ENCODE measurements at places on chromosomes 2 and 18.

GRCh38 chr2:69933254-69933828, 18.4 kb downstream of the MXD1 start:
- no peak for DNase-seq

GRCh38 chr18:76461692-76462325, 33.2 kb downstream of the ZNF516 start:
- DNase-seq: no peak

- no peak for DNase-seq
These were observed 78.4 kb downstream of the LIMS1 start for GRCh38 chr2:108612514-108613183.

DNA sequence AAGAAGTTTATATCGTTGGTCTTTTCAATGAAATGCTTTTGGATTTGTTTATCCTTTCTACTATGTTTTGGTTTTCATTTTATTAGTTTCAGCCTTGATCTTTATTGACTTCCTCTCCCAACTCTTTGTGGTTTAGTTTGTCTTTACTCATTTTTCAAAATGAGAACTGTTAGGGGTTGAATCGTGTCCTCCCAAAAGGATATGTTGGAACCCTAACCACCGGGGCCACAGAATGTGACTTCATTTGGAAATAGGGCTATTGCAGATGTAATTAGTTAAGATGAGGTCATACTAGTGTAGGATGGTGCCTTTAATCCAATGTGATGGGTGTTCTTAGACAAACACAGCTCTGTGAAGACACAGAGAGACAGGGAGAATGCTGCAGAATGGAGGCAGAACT, 60.4 kb upstream of the IL1R2 start:
- no peak for DNase-seq

Data from LoVo (cell line).